ENCODE measurements at places on chromosomes 11 and 22. TPM values are rescaled to one million over a fixed set of nuclear protein-coding genes. Genes with fewer than 3 reads are reported as not detected.

The CBX7 gene
- 0.21 TPM for total RNA-seq

The KRTAP5-9 gene
- not detected for total RNA-seq

The PRDM11 gene
- total RNA-seq = 3.3 TPM

The CALCA gene
- not detected for total RNA-seq

The C11orf87 gene
- total RNA-seq = 0.09 TPM

The KIAA1671 gene
- total RNA-seq = 38.3 TPM

Measured in airway epithelial cell (primary cell).